Hepatocyte (in vitro differentiated cells): ENCODE measurements at places on chromosomes 3 and 15.
A peak's percentile ranks its signal among the peaks of the same experiment; 100 is the strongest.

DNA sequence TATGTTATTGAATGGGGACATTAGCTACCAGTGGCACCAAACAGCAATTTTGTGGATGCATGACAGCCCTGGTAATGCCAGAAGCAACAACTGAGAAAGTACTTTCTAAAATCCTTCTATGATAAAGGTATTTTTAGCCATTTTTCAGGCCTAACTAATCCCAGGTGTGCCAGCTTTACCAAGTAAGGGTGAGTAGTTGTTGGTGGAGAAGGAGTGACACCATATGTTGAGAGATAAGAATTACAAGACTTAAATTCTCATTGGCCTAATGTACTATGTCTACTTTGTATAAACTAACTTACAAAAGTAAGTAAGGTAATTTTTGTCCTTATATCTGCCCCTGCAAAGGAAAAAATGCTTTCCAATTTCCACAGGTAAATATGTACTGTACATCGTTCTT, 4.1 kb upstream of the COX17 start:
- peak; percentile 56 for DNase-seq

DNA sequence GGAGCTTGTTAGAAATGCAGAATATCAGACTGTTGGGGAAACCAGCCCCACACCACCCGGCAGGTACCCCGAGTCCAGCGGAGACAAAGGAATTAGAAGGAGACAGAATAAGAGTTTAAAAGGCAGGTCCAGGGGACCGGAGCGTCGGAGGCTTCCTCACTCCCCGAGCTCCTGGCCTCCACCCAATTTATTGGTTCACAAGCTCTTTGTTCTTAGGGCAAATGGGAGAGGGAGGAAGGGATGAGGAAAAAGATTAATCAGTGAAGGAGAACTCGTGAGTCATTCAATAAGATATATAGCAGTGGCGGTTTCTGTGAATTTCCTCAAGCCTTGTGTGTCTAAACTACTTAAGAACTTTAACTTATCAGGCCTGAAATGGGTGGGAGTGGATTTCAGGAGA, 32.1 kb upstream of the WDR72 start:
- DNase-seq: no peak

- DNase-seq: no peak
Observed at GRCh38 chr3:38985581-38985980, 66.2 kb downstream of the SCN11A start.

GRCh38 chr3:156670077-156670476, 4.3 kb upstream of the TIPARP start:
- no peak for DNase-seq

GRCh38 chr3:192155194-192155593, 572.1 kb downstream of the FGF12 start:
- no peak for DNase-seq

GRCh38 chr15:99090011-99090699, 14.7 kb upstream of the SYNM start:
- DNase-seq: no peak

GRCh38 chr3:101879623-101880284, 30.4 kb downstream of the NFKBIZ start:
- DNase-seq: no peak

GRCh38 chr15:101255615-101256241, 3.9 kb upstream of the CHSY1 start:
- peak; percentile 80 for DNase-seq

GRCh38 chr15:80483725-80484161, 79.6 kb downstream of the ARNT2 start:
- no peak for DNase-seq

- DNase-seq: no peak
Observed at GRCh38 chr3:131020122-131020693, 6.4 kb downstream of the ASTE1 start.

- no peak for DNase-seq
Observed at GRCh38 chr3:187736418-187736871, 8.8 kb downstream of the BCL6 start.

- DNase-seq: no peak
Observed at GRCh38 chr3:31265646-31266428, 266.9 kb upstream of the STT3B start.
